Ovary (tissue), 10 donors: ENCODE measurements at places on chromosomes 7 and 10.

- DNase-seq, result no peak
Measured at GRCh38 chr10:81872206-81872862, 2.7 kb upstream of the NRG3 start.

DNA sequence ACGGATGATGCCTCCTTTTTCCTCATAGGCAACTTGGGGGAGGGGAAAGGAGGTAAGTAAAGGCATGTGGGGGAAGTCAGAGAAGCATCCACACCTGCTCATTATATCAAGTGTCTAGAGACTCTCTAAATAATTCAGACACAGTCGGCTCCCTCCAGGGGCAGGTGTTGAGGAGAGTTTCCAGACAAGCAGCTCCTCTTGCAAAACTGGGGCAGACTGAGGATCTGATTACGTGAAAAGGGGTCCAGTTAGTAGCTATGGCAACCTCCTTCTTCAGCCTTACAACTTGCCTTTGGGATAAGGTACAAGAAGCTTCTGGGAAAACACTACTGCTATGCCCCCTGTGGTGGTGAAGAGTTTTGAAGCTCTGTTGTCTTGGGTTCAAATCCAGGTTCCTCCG, 39.0 kb upstream of the SORBS1 start:
- no peak for DNase-seq

DNA sequence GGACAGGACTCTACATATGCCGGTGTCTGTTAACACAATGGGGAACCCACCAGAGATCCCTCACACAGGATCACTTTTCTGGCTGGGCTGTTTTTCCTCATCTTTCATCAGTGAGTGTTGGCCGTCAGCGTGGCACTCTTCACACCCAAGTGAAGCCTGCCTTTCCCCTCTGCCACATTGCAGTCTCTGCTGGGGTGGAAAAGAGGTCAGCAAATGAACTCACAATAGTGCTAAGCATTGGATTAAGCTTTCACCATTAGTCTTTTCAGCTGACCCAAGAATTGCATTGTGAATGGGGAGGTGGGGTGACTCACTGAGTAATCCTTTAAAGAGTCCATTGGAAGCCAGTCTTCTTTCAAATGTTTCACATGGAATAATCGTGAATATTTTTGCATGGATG, 143.0 kb downstream of the KIAA1217 start:
- DNase-seq, result no peak

DNA sequence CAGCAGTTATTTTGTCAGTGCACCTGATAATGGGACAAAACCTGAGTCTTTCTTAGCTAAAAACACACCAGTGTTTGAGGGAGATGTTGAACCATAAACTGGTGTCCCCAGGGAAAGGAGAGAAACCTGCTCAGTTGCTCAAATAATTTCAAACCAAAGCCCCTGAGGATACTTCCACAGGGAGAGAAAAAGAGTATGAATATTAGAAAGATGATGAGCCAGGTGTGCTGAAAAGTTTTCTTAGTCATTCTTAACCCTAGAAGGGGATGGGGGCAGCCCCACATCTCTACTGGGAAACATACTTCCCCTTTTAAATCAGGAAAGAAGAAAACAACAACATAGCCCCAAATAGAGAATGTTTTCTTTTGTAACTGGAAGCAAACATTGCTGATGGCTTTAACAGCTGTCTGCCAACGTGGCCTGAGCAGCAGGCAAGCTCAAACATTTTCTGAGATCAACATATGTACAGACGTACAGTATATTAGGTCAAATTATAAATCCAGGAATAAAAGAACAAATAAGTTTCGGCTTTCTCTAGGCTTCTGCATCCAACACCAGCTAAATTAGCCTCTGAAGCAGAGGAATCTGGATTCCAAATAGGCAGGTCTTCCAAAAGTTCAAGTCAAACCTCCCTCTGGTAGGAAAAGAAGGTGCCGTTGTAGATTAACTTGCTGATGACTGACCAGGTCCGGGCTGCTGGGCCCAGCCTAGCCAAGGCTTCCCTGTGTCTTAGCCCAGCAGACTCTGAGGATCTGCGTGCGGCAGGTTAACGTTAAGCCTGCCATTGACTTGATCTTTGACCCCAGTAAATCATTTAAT, 30.5 kb upstream of the FBXW4 start:
- DNase-seq, result no peak

DNA sequence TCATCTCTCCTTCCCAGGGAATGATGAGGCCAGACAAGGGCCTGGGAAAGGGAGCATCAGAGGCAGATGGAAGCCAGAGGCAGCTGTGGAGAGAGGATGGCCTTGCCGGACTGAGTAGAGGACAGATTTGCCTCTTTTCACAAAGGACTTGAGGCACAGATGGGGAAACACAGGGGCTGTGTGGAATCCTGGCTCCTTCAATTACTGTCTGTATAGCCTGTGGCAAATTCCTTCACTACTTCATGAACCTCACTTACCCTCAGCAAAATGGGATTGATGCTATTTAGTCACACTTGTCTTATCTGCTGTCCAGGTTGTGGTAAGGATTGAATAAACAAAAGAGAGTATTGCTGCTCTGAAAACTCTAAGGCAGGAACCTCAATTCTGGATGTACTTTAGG, 40.3 kb downstream of the SLC25A28 start:
- DNase-seq, result no peak

GRCh38 chr7:150631084-150631826, 930 bp downstream of the GIMAP6 start:
- no peak for DNase-seq

DNA sequence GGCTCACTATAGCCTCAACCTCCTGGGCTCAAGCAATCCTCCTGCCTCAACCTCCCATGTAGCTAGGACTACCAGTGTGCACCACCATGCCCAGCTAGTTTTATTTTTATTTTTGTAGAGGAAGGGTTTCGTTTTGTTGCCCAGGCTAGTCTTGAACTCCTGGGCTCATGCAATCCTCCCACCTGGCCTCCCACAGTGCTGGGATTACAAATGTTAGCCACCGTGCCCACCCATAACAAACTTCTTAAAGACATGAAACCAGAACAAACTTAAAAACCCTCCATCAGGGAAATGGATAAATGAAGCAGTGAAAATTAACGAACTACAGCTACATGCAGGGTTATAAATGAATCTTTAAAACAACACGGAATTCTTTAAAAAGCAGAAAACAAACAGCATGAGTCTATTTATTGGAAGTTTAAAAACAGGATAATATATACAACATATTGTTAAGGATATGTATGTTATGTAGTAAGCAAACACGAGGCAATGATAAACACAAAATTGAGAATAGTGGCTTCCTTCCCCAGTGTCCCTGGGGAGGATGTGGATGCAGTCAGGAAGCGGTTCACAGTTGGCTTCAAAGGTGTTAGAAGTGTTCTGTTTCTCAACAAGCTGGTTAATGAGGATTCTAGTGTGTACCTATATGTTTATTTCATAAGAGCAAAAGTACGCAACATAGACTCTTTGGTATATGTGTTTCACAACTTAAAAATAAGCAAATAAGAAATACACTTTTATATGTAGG, 128.2 kb upstream of the IMMP2L start:
- no peak for DNase-seq

DNA sequence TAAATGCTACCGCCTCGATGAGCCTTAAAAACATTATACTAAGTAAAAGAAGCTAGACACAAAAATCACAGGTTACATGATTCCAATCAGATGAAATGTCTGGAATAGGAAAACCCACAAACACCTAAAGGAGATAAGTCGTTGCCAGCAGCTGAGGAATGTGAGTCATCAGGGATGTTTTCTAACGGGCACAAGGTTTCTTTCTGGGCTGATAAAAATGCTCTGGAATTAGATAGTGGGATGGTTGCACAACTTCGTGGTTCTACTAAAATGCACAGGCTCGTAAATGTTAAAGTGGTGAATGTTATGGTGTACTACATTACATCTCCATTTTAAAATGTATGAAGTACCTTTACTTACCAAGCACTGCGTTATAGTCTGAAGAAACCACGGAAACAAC, 9.7 kb downstream of the ABLIM1 start:
- DNase-seq, result no peak

DNA sequence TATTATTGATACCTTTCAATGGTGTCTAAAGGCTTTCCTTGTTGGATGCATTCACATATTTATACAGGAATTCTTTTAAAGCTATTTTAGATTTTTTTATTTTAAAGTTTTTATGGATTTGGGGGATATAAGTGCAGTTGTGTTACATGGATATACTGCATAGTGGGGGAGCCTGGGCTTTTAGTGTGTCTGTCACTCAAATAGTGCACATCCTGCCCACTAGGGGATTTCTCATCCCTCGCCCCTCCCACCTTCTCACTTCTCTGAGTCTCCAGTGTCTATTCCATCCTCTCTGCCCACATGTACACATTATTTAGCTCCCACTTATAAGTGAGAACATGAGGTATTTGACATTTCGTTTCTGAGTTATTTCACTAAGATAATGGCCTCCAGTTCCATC, 154.0 kb upstream of the MKI67 start:
- DNase-seq, result no peak

DNA sequence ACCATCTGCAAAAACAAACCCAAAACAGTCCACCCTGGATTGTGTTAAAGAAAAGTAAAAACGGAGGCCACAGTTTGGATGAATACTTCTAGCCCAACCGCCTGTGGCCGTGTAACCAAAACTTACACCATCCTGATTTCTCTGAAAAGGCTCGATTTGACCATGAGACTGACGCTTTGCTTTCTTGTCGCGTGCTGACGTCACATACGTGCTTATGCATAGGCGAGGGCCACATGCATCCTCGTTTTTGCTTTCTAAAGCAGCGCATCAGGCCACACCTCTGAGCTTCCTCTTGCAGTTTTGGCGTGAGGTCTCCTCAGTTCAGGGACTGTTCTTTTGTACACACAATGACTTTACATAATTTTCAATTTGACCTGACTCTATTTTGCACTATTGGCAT, 526.6 kb downstream of the GLRX3 start:
- no peak for DNase-seq

- no peak for DNase-seq
Measured at GRCh38 chr10:55063811-55064210, 262.8 kb upstream of the PCDH15 start.

DNA sequence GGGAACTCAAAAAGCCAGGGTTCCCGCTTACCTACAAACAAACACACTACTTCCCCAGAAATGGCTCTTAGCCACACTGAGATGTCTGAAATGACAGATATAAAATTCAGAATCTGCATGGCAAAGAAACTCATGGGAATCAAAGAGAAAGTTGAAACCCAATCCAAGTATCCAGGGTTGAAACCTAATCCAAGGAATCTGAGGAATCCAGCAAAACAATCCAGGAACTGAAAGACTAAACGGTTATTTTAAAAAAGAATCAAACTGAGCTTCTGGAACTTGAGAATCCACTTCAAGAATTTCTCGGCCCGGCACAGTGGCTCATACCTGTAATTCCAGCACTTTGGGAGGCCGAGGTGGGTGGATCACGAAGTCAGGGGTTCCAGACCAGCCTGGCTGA, 568.8 kb downstream of the POM121L12 start:
- no peak for DNase-seq

- no peak for DNase-seq
Measured at GRCh38 chr10:60490013-60490412, 100.3 kb upstream of the ANK3 start.

- DNase-seq, result no peak
Measured at GRCh38 chr7:20197837-20198236, 19.3 kb downstream of the MACC1 start.

DNA sequence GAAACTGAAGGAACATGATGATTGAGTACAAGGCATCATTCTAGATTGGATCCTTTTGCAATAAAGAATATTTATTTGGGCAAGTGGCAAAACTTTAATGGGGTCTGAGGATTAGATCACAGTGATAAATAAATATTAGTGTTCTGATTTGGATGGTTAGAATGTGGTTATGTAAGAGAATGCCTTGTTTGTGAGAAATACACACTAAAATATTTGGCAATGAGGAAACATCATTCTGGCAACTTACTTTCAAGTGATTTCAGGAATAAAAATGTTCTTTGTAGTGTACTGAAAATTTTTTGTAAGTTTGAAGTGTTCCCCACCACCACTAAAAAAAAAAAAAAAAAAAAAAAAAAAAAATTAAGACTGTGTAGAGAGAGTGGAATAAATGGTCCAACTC, 185.1 kb upstream of the NEBL start:
- no peak for DNase-seq

DNA sequence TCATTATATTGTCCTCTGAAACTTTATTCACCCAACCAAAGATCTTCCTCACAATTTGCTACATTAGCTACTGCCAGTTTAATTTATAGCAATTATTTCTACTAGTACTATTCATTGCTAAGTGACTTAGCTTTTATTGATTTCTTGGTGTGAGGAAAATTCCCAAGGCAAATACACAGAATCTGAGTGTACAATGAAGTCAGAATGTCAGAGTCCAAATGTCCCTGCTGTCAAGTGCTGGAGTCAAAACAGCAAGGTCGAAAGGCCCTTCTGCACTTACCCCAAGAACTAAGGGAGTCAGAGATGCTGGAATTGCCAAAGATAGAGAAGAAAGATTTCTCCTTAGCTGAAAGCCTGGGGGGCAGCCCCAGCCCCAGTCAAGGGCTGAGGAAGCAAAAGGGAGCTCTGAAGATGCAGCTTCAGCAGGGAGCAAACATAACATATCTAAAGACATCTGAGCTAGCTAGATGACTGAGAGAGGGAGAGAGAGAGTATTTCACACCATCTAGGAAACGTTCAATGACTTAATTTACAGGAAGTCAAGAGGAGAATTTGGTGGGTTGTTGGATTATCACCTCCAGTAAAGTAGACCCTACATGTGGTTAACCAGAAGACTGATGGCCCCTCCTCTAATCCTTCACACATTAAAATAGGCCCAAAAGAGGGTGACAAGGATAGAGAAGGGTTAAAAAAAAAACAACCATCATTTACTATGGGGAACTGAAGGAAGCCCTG, 36.6 kb upstream of the SAMD8 start:
- DNase-seq, result no peak

DNA sequence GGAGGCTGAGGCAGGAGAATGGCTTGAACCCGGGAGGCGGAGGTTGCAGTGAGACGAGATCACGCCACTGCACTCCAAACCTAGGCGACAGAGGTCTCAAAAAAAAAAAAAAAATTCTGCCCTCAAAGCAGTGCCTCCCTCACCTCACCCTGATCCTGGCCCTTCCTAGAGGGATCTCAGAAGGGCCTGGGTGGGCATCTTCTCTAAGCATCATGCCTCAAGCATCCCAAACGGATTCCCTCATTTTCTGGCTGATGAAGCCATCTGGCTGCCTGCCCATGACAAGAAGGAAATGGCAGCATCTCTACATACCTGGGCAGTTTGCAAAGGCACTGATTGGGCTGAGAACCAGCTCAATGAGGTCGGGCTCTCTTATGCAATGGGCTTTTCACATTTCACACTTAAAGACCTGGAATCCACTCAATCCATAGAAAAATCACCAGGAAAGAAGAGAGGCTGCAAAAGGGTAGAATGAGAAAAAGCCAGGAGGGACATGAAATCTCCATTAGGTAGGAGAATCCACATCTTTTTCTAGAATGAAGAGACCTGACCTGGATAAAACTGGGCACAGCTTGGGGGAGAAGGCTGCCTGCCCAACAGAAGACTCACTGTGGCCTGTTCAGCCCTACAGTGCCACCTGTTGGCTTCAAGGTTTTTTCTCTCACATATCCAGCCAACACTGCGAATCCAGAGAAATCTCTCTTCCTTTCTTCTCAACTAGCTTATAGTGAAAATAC, 48.1 kb downstream of the PDLIM1 start:
- no peak for DNase-seq
